ENCODE measurements at places on chromosomes 5 and 9.

DNA sequence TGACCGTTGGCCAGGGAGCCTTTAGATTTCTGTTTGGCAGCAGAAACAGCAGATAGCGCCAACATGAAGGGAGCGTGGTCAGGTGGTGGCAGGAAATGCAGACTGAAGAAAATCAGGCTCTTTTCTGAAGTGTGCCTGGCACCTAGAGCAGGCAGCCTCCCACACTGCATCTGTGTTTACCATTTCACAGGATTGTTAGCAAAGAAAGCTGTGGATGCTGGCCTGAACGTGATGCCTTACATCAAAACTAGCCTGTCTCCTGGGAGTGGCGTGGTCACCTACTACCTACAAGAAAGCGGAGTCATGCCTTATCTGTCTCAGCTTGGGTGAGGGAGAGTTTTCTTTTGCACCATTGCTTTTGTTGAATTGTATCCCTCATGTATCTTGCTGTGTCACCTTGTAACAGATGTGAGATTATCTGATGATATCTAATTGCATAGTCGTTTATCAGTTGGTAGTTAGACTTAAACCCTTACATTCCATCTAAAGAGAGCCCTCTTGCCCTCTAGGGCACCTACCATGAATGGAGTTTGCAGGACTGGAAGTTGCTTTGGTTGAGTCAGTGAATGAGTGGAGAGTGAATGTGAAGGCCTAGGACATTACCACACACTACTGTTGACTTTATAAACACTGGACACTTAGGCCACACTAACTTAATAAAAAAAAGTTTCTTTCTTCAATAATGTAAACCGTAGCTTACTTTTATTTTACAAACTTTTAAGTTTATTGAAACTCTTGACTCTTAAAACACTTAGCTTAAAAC, 42.8 kb downstream of the ACO1 start:
- no peak for DNase-seq

- DNase-seq, result no peak
Observed at GRCh38 chr5:32630867-32631491, 45.6 kb downstream of the SUB1 start.

DNA sequence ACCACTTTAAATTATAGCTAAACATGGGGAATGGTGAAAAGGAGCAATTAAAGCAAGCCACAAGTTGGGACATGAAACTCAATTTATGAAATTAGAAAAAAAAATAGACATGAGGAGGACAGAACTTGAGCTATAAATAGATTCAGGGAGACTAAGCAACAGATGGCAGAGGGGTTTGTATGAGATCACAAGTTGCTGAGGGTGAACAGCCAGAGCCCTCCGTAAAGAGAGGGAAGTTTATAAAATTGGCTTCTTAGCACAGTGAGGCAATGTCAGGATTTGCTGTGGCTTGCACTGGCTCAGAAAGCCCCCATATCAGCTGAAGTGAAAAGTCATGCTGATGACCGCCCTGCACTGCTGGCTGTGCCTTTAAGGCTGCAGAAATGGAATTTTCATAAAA, 443.4 kb upstream of the CD180 start:
- no peak for DNase-seq

GRCh38 chr5:54570916-54571315, 53.4 kb downstream of the SNX18 start:
- no peak for DNase-seq

GRCh38 chr9:131660466-131661405, 79.1 kb downstream of the RAPGEF1 start:
- no peak for DNase-seq

DNA sequence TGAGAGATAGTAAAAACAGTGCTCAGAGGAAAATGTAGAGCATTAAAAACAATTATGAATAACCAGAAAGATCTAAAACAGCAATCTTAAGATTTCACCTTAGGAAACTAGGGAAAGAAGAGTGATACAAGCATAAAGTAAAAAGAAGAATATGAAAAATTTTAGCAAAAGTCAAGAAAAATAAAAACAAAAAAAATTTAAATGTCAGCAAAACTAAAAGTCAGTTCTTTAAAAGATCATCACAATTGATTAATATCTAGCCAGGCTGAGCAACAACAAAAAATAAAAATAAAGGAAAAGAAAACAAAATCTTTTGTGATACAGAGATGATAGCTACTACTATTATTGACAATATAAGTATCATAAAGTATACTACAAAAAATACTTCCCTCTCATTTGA, 1088.1 kb upstream of the EDIL3 start:
- no peak for DNase-seq
